Stimulated activated CD4-positive, alpha-beta T cell treated with anti-CD3 and anti-CD28 coated beads, Interleukin-1b, Interleukin-23, amount 100 ng/mL, for 1 hour (primary cell): ENCODE measurements at places on chromosomes 3 and 15.

- no peak for DNase-seq
Measured at GRCh38 chr3:39814007-39814406, 4.6 kb downstream of the MYRIP start.

- no peak for DNase-seq
Measured at GRCh38 chr3:98099848-98100247, 12.9 kb downstream of the OR5AC2 start.

DNA sequence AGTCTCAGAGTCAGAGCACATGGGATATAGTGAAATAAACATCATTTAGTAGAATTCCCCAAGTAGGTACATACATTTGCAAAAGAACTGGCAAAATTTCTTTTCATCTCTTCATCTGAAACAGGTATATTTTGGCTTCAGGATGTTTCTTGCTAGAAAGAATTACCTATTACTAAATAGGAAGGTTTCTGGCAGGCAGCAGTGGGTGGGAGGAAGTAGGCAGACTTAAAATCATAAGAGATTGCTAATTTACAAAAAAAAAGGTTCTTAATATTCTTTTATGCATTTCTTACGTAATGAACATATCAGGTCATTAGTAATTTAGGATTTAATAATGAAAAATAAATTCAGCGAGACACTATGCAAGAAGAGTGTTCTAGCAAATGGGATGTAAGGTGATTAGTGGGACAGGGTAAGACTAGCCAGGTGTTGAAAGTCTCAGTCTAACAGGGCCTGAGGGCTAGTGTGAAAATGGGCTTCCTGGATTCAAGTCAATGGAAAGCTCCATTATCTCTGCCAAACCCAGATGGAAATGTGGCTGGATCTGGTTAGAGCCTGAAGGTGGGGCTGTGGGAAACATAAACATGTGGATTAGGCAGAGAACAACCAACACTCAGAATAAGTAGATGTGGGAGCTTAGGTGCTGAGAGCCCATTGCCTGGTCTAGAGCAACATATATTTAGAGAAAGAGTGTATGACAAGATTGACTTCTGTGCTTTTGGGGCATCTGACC lies 127.4 kb upstream of the FEZF2 start:
- no peak for DNase-seq

- no peak for DNase-seq
Measured at GRCh38 chr3:66702126-66702525, 201.3 kb upstream of the LRIG1 start.

GRCh38 chr3:97720417-97720816 lies 44.1 kb upstream of the ARL6 start:
- no peak for DNase-seq

GRCh38 chr15:92328207-92328606 lies 65.5 kb upstream of the ST8SIA2 start:
- no peak for DNase-seq

DNA sequence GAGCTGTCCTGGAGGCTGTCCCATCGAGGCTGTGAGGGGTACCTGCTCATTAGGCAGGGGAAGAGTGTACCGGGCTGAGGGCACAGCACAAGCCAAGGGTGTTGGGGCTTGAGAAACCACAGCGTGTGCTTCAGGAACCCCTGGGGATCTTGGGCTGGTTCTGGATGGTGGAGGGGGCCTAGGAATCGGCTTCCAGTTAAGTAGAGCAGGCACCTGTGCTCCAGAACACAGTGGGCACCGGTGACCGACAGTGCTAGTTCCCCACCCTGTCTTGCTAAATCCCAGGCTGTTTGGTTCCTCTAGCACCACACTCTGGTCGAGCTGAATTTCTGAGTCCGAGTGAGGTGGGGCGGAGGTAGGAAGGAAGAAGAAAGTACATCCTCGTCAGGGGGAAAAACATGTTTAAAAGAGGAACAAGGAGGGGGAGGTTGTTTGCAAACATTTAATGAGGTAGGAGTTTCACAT lies 29.1 kb downstream of the SLC6A6 start:
- DNase-seq = no peak
